ENCODE measurements at places on chromosomes 2 and 18.

DNA sequence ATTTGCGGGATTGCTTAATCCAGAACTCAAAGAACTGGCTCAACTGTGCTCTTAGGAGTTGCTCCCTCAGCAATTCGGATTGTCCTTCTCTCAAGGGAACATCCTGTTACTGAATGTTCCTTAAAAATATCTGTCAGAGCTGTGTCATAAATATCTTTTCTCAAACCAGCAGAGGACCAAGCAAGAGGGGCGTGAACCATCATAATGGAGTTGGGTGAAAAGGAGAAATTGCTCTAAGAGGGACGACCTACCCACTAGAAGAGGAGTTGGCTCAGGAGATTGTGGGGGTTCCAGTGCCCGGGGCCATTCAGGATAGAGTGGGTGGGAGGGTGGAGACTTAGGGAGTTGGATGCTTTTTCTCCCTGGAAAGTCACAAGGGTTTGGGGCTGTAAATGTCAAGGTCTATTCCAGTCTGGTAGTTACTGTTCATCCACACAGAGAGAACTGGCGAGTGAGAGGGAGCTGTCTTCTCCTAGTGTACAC, 59.5 kb downstream of the MERTK start:
- DNase-seq = no peak

DNA sequence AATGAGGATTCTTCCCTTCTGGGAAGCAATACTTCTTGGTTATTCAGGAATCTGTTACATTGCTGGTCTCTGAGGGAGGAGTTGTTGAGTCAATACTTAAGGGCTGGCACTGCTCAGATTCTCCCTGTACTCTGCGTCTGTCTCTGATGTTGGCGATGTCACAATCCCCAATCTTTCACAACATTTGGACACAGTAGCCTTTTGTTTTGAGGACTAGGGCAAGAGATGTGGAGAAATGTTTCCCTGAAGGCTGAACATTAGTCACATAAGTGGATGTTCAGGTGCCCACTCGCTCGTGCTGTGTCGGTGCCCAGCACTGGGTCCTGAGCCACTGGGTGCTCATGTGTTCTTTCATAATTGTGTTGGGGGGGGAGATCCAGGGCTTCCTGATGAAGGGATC, 55.0 kb downstream of the MAPK4 start:
- no peak for DNase-seq

- no peak for DNase-seq
Measured at GRCh38 chr2:64141674-64142405, 2.4 kb downstream of the PELI1 start.

GRCh38 chr2:16513626-16514025, 152.0 kb downstream of the CYRIA start:
- no peak for DNase-seq

DNA sequence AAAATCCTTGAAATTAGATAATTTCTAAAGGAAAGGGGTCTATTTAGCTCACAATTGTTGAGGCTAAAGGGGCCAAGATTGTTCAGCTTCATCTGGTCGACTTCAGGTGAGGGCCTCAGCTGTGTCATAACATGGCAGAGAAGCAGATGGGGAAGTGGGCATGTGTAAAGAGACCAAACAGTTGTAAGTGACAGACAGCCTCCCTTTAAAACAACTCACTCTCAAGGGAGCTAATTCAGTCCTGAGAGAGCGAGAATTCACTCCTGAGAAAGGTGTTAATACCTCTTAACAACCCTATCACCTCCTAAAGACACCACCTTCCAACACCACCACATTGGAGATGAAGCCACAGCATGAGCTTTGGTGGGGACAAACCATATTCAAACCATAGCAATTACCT, 62.4 kb downstream of the KCMF1 start:
- DNase-seq = no peak

GRCh38 chr2:10572701-10573100, 117.1 kb downstream of the NOL10 start:
- DNase-seq = no peak

GRCh38 chr2:236538242-236538641, 31.4 kb upstream of the ACKR3 start:
- no peak for DNase-seq

- DNase-seq = no peak
Measured at GRCh38 chr18:45760462-45761036, 36.6 kb downstream of the SLC14A1 start.

DNA sequence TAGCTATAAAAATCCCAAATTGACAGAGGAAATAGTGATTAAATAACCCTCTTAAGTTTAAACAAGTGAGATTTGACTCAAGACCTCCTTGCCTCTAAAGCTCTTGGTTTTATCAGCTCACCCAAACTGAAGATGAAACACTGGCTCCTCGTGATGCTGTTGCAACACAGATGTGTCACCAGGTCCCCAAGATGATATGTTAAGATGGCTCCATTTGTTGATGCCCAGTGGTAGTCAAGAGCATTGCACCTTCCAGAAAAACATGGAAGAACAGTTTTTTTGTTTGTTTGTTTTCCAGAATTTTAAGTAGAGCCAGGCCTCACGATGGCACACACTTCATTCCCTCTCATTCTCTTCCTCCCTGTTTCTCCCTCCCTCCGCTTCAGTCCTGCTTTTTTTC, 399.8 kb downstream of the TXNL1 start:
- DNase-seq = no peak

GRCh38 chr2:36702781-36703180, 6.3 kb downstream of the VIT start:
- DNase-seq = no peak

DNA sequence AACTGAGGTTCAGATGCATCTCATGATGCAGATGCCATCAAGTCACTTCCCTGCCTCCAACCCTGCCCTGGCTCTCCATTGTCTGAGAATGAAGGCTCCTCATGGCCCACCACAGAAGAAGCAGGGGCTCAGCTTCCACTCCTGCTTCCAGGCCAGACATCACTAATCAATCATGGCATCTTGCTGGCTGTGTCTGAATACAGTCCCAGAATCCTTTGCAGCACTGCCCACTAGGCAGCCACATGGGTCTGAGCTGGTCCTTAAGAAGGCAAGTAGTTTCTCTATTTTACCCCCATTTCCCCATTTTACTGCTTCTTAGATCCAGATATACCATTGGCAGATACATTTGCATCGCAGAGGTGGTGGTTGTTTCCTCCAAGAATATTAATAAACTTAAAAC, 7.3 kb downstream of the ASPRV1 start:
- DNase-seq = no peak

DNA sequence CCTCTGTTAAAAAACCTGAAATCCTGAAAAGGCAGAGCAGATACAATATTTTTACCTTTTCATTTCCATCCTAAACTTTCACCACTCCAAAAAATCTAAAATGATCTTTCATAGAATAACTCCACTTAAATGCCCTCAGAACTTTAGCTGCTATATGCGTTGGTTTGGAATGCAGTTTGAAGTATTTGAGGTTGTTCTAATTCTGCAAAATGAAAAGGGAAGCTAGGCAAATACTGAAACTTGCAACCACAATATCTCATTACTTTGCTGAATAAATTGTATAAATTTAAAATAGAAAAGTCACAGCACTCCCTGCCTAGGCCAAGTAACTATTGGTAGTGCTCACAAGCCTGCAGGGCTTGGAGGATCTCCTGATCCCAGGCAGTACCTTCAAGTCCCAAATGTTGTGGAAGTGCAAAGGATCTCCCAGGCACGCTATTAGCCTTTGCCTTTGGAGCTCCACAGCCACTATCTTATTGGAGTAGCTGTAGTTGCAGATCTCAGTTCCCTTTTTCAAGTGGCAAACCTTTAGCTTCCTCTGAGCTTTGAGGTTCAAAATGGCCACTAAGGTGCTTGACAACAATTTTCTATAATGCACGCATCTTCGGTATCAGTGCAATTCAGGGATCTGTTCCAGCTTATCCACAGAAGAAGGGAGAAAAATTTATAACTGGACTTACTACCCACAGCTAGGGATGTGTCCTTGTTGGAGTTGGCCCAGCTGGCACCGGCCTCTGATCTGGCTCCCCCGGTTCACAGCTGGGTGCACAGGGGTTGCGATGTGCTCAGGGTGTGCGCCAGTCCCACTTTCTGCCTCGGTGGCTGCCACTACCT, 43.4 kb upstream of the ANKRD62 start:
- no peak for DNase-seq

DNA sequence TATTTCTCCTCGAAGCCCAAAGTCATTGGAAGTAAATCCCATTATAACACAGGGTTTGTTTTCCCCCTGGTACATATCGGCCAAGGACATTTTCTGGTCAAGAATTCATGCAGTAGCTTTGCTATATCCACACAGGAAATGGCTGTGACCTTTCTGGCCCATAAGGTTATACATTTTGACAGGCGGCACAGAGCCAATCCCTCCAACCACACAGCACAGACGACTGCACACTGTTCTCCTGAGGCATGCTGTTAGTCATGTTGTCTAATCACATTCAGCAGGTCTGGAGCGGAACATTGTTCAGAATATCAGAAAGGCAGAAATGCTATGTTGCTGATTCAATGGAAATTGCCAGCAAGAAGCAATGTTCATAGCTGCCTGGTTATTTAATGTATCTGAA, 742.3 kb upstream of the SLC8A1 start:
- peak; percentile 67 for DNase-seq

DNA sequence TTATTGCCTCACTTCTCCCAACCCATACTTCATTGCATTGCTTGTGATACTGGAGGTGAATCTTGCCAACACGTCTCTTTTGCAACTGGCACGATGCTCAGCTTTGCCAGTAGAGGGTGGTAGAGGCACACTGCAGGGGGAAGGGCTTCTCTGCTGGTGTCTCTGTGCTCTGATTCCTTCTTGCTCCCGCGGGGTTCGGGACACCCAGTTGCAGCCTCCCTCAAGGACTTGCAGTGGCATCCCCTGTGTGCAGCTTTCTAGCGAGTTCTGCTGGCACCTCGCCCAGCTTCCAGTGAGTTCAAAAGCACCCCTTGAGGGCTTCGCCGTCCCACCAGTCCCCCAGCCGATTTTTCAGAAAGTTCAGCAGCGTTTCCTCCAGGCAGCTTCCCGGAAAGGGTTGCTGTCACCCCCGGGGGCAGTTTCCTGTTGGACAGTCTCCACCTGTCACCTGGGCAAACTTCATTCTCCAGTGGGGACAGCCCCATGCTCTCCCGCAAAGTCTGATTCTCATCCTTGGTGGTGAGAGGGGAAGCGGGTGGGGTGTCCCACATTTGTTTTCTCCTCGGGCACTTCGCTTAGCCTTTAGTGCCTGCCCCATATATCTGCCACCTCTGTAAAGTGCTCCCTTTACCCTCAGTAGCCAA, 35.4 kb upstream of the EN1 start:
- peak; percentile 35 for DNase-seq

- no peak for DNase-seq
Measured at GRCh38 chr2:128754246-128754724, 435.6 kb upstream of the HS6ST1 start.

DNA sequence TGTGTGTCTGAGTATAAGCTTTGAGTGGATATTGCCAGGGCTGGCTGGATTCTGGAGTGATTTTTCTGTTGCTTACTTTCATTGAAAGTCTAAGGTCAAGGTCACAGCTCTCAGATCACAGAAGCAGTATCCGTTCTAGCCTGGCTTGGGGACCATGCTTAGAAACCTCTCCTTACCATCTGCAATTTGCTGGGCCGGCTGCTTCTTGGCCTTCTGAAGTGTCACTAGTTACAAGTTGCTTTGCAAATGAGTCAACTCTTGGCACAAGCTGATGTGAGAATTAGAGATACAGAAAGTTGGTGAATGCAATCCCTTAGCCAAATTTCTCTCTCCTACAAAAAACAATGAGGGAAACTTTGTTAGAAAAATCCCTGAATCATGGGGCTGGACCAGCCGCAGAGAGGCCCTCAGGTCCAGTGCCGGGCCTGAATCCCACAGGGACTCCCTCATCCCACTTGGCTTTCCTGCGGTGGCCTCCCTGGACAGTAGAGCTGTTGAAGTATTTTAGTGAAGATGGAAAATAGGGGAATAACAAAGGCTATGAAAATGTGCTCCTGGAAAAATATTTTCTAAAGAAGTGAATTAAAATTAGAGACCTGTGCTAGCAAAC, 92.7 kb upstream of the CNGA3 start:
- DNase-seq = no peak

GRCh38 chr2:79972661-79973060, 331.9 kb downstream of the LRRTM1 start:
- DNase-seq = no peak

- DNase-seq = no peak
Measured at GRCh38 chr18:41410006-41410405, 545.0 kb upstream of the PIK3C3 start.

DNA sequence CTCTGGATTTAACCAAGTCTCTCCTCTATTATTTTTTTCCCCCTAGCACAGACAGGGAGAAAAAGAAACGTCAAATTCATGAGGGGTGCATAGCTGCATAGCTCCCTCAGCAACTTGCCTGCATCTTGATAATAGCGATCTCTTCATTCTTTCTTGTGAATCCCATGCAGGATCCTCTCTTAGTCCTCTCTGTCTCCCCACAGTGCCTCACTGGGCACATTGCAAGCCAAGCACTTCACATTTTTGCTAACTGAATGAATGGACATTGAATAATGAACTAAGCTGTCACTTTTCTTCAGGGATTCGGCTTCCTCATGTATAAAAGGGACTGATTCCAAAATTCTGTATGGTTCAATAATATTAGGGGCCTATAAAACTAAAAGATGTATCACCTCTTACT, 2.9 kb upstream of the EPB41L3 start:
- no peak for DNase-seq

DNA sequence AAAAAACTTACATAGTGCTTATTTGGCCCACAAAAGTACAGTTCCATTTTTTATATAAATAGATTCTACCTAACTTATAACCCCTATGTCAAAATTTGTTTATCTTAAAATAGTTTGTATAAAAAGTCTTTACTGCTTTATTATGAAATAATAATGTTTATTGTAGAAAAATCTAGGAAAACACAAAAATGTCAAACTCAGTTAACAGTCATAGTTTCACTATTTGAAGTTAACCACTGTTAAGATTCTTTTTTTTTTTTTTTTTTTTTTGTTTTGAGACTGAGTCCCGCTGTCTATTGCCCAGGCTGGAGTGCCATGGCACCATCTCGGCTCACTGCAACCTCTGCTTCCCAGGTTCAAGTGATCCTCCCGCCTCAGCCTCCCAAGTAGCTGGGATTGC, 26.5 kb upstream of the ABI2 start:
- DNase-seq = no peak

- DNase-seq = peak; percentile 55
Measured at GRCh38 chr2:41994233-41994637, 53.6 kb upstream of the PKDCC start.

GRCh38 chr2:39780825-39781600, 2.0 kb upstream of the THUMPD2 start:
- no peak for DNase-seq

DNA sequence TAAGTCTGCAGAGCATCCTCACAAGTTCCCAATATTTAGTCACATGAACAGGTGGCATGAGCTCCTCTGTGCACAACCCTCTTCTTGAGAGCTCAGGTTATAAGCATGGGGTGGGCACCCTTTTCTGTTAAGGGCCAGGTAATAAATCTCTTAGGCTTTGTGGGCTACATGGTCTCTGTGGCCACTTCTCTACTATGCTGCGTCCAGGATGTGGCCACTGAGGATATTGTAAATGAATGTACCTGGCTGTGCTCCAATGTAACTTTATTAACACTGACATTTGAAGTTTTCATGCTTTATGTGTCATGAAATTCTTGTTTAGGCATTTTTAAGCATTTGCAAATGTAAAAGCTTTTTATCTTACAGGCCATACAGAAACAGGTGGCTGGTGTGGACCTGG, 116.8 kb upstream of the ST6GAL2 start:
- no peak for DNase-seq

All from HS-5 (cell line).